ENCODE measurements at places on chromosomes 6 and 20. TPM values are rescaled to one million over a fixed set of nuclear protein-coding genes. Genes with fewer than 3 reads are reported as not detected.

- no peak for DNase-seq
Observed at GRCh38 chr6:40253420-40253819, 319.2 kb upstream of the MOCS1 start.

GRCh38 chr6:8442150-8442549 is 6.8 kb upstream of the SLC35B3 start:
- DNase-seq = no peak

DNA sequence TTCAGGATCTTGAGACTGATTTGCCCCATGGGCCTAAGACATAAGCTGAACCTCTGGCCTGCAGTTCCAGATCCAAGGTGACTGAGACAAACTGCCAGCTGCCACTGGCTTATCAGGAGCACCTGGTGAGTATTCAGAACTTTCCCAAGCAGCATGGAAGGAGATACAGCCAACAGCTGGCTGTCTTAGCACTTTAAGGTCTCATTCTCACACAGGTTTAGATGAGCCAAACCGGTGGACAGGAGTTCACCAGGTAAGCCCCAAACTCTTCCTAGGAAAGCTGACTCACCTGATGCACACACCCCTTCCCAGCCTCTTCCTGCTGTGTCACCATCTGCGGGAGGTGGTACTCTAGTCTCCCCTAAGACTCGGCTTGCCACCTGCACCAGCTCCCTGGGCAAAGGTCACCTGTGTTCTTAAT is at the start of gene BANF2:
Gene BANF2 (plus strand): TSS at position 36 of the 421 bp plus-strand sequence. CDS start 25,060 bp downstream, outside the sequence.
- DNase-seq = no peak

- DNase-seq = no peak
Observed at GRCh38 chr20:22525069-22525820, 59.1 kb downstream of the FOXA2 start.

DNA sequence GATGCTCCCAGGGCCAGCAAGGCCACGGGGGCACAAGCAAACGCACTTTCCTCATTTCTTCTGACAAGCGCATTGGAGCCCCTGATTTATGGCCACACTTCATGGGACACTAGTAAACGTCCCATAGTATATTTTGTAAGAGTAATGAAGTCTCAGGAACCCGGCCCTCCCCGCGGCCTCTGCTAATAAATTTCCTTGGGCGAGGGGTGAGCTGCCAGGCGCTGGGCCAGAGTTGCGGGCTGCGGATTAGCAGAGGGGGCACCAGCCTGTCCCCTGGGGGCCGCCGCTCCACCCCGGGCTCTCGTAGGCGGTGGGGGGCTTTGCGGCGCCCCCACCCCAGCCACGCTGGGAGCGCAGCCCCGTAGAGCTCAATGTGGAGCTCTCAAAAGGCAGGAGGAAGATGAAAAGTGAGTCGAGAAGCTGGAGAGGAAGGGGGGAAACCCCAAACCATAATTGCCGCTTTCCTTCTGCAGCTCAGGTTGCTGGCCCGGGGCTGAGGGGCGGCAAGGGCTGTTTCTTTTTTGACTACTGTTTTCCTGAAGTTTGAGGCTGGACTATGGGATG is 173.6 kb downstream of the CDC5L start:
- DNase-seq = no peak

DNA sequence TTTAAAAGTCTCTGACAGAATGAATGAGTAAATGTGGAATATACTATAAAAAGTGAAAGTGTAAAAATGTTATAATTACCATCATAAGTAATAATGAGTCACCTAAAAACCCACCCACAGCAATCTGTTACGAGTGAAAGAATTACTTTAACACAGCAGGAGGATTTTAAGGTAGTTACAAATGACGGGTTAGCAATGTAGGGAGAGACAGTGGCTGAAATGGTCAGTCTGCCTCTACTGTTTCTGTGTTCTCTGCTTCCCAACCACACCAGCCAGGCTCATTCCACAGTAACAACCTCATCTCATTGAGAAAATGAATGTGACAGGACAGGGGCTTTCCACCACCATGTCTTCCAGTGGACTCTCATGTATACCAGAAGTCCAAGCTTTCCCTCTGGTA is 124.4 kb upstream of the KCNK16 start:
- no peak for DNase-seq

DNA sequence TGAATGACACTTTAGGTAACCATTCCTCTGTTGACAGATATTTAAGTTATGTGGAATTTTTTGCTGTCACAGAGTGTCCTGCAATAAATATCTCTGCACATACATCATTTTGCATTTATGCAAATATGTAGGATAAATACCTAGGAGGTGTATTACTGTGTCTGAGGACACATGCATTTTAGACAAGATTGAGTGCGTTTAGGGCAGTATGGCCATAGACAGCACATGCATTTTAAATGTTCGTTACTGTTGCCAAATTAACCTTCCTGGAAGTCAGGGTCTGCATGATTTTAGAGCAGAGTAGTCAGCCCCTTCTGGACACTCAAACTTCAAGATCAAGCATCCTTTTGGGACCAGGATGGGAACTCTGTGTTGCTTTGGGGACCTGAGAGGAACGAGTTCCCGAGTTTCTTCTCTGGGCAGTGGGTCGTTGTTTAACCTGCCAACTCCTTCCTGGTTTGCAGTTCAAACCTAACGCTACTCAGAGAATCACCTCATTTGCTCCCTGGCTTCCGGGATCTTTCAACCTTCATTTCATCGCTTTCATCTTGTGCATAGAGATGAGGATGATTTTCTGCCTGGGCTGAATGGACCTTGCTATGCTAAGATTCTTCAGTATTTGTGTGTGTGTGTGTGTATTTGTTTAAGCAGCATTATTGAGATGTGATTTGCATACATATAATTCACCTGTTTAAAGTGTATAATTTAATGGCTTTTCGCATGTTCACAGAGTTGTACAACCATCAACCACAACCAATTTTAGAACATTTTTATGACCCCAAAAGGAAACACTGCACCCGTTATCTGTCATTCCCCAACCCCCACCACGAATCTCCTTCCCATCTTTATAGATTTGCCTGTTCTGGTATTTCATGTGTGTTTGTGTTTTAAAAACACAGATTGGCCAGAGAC is 9.8 kb downstream of the BCAS4 start:
- no peak for DNase-seq

- no peak for DNase-seq
Observed at GRCh38 chr6:154304191-154304590, 52.4 kb downstream of the IPCEF1 start.

Gene SNX9
- total RNA-seq = 78.1 TPM

DNA sequence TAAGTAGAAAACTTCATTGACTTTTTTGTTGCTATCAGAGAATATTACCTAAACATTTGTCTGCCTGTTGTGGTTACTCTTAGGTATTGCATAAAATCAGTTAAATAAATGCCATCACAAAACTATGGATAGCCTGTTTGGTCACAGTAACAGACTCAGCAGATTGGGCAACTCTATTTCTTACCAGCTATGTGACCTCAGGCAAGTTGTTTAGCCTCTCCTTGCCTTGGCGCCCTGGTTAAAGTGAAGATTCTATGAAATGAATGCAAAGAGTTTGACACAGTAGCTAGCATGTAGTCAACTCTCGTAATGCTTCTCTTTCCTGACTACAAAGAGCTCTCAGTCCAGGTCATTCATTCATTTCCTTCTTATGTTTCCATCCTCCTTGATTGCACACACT is 82.5 kb upstream of the ID4 start:
- DNase-seq = no peak

Gene FOXF2
- 0.58 TPM for total RNA-seq

GRCh38 chr6:82419132-82419581 is 55.5 kb downstream of the TPBG start:
- no peak for DNase-seq

DNA sequence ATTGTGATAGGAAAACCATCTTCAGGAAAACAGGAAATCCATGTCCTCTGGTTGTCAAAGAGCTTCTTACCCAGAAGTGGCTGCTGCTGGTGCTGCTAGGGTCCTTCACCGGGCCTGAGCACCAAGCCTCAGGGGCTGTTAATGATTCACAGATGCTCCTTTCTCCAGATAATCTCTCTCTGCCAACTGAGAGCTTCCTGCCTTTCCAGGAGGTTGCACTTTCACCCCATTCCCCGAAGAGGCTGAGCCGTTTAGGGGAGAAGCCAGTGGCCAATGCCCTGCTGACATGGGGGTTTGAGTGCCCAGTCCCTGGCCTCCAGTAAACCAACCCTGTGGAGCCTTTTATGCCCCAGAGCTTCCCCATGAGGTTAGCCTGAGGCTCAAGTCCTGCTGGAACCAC is 122.4 kb downstream of the CBLN4 start:
- DNase-seq = no peak

DNA sequence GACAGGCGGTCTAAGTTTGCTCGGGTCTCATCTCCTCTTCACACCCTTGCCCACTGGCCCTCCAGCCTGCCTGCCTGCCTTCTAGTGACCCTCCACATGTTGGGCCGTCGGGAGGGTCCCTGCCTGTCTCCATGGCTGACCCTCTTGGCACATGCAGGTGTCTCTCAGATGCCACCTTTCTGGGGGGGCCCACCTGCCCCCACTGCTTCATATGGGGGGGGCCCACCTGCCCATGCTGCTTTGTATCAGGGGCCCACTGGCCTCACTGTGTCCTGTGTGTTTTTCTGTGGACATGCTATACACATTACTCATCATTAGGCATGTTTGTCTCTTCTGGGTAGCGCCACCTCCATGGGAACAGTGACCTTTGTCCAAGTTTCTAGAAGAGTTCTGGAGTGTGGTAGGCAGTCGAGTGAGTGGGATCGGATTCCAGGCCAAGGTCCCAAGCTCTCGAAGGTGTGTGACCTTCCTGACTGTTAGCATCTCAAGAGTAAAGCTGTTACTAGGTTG is 40.4 kb upstream of the KIF25 start:
- DNase-seq = no peak

Gene TMEM170B
- 9.5 TPM for total RNA-seq

Gene SLC22A7
- not detected for total RNA-seq

Gene SCP2D1
- total RNA-seq = not detected

DNA sequence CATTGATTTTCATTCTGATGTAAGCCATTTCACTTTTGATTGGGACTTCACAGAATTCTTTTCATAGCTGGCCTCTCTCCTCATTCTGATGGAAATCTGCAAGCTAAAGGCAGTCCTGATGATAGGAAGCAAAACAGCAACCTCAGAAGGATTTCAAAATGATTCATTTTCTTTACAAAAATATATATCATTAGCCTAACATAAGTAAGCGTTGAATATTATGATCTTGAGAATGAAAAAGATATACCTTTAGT is 143.1 kb upstream of the GJE1 start:
- DNase-seq = no peak

DNA sequence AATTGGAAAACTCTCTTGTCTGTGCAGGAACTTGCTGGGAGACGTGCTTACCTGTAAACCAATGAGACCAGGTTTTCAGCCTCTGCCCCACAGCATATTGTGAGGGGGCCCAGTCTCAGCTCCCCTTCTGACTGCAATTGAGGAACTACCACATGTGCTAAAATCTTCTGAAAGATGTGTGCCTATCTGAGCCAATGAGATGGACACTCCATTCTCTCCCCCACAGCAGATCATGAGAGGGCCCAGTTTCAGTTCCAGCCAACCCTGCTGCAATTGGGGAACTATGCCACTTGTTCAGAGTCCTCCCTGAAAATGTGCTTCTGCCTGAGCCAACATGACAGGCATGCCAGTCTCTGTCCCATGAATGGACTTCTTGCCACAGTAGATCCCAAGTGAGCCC is 20.9 kb upstream of the PI3 start:
- no peak for DNase-seq

DNA sequence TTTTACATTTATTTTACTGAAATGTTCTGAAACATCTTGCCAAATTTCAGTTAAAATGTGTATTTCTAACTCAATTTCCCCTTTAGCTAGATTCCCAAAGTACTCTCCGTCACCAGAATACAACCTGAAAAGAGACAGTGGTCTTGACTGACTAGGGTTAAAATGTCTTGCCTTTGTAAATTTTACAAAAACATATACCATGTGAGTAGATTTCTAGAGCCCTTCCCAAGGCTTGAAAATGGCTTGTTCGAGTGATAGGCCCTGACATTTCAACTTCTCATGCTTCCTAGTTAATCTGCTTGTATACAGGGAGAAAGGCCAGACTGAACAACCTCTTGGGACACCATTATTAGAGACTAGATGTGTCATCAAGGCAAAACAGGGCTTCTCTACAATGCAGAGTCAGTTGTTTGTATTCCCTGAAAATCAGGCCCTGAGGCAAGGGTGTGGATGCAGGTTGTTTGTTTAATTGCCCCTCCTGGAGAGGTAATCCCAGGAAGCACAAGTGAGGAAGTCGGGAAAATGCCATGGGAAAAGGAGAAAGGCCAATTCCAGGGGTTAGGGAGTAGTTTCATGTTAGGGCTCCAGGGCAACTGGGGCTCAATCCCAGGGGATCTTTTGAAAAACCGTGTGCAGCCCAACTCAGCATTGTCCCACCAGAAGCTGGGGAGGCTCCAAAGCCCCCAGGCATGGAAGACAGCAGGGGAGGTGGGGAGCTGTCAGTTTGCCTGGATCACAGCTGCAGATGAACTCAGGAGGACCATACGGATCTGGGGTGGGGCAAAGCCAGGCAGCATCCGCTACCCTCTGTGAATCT is 11.6 kb upstream of the TFB1M start:
- no peak for DNase-seq

GRCh38 chr6:29685718-29686326 is 4.9 kb upstream of the ZFP57 start:
- DNase-seq = no peak

- DNase-seq = no peak
Observed at GRCh38 chr6:138972226-138972665, 15.8 kb downstream of the REPS1 start.

DNA sequence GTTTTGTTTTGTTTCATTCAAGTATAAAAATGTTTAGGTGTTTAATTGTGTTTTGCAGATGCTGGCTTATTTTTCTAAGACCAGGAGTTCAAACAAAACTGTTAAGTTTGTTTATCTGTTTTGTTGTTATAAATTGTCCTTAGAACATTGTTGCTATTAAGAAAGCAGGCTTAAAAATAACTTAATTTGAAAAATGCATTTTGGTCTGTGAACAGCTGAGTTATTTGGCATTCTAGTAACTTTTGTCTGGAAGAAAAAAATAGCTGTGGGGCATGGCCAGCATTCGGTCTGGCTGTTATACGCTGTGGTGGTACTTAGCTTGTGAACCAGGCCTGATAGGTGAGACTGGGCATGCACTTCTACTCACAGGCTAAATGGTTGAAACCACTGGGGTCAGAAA is 37.8 kb downstream of the SLX4IP start:
- no peak for DNase-seq

Gene SLC35D3
- not detected for total RNA-seq

Gene OPRM1
- not detected for total RNA-seq

GRCh38 chr20:21435576-21435975 is 38.2 kb upstream of the NKX2-4 start:
- DNase-seq = no peak

Gene BTN1A1
- total RNA-seq = not detected

Gene GHRH
- not detected for total RNA-seq

DNA sequence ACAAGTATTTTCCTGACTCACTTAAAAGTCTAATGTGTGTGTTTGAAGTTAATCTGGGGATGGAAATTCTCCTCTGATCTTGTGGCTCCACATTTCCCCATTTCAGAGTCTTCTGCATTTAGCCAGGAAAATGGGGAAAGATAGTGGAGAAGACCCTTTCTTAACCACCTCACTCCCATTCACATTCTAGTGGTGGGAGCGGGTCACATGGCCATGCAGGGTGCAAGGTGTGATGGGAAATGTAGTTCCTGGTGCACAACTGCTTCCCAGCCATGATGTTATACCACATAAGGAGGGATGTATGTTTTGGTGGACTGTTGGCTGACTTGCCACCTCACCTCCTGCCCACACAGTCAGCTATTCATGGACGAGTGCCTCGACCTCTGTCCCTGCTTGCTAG is 61.8 kb downstream of the BANF2 start:
- DNase-seq = no peak
